ENCODE measurements at places on chromosomes 1 and 21. TPM values are rescaled to one million over a fixed set of nuclear protein-coding genes. Genes with fewer than 3 reads are reported as not detected.
A peak's percentile ranks its signal among the peaks of the same experiment; 100 is the strongest.

PADI2 gene
- 7.0 TPM for polyA plus RNA-seq

DNA sequence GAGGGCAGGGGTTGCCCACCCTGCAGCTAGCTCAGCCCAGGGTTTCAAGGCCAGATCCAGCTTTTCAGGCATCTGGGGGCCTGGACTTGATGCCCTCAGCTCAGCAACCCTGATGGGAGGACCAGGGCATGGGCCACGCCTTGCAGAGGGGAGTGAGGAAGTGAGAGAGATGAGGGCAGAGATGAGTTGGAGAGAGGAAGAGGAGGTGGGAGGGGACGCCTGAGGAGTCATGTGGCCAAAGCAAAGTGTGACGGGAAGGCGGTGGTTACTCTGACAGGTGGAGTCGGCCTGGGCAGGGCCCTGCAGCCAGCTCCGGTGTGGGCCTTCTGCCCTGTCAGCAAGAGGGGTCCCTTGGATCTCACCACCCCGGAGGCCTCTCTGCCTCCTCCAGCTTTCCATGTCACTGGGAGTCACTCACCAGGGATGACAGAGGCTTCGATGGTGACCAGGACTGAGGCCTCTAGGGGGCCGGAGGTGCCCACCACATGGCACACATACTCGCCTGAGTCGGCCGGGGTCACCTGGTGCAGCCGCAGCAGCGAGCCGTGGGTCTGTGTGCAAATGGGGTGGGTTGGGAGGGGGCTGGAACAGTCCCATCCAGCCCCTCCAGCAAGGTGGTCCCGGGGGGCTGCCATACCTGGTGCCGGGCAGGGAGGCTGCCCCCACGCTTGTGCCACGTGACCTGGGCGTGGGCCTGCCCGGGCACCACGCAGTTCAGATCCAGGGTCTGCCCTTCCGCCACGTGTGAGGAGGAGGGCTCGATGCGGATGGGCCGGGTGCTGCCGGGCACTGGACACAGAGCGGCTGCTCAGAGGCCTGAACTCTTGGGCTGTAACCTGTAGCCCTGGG is 40.4 kb downstream of the LDLRAD2 start:
- no peaks in the 10 kb centered on the region for H3K27me3 ChIP-seq
- DNase-seq = no peak
- H3K36me3 ChIP-seq = no peaks in the 10 kb centered on the region
- H3K4me1 ChIP-seq = no peaks in the 10 kb centered on the region
- H3K4me3 ChIP-seq = no peak overlapping the region

DNA sequence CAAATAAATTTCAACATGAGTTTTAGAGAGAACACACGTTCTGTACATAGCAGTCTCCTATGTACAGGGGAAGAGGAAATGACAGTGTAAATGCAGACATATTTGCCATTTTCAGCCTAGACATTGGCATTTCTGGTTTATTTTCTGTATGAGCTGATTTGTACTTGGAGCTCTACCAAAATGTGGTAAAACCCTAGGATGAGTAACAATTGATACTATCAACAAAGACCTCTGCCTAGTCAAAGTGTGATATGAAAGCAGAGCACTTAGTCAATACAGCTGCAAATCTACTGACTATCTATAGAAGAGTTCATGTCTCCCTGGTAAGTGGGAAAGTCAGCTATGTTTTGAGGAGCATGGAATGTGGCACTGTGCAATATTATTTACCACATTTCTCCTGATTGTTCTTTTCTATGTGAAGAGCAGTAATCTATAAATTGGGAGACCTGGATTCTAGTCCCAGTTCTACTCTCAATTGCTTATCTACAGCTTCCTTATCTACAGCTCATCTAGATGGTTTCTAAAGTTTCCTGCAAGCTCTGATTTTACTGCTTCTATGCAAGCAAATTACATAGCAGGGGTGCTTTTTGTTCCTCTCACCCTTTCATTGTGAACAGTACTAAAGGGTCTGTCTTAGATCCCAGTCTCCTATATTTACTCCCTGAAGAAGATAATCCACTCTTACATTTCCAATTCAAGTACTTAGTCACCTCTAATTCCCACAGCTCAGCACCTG is 334.2 kb downstream of the NTNG1 start:
- H3K27ac ChIP-seq = no peak overlapping the region
- no peak for DNase-seq

DNA sequence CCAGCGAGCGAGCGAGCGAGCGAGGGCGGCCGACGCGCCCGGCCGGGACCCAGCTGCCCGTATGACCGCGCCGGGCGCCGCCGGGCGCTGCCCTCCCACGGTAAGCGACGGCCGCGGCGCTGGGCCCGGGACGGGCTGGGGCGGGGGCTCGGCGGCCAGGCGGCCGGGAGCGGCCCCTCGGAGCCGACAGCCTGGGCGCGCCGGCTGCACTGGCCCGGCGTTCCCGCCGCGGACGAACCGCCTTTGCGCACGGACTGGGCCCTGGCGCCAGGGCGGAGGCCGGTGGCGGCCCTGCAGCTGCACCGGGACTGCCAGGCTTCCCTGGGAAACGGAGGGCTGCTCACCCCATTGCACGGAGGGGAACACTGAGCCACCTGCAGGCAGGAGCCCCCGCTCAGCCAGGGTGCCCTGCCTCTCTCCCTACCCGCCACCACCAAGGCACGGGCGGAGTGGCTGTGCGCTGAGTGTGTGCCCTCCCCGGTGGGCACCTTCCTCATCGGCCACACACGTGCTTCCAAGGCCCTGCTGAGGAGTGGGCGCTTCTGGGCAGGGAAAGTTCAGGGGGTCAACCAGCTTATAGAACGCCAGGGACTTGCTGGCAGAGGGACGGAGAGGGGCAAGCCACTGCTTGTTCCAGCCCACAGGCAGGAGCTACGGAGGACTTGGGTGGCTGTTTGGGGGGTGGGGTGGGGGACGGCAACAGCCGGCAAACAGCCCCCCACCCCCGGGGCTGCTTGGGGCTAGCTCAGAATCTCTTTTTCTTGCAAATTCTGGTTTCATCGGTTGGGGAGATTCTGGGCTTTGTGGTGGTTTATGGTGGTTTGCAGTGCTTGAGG is 532 bp downstream of the CSF1 start:
- H3K4me3 ChIP-seq = peak overlapping the region; percentile 75
- H3K4me1 ChIP-seq = peaks cover 67% of the 10 kb centered on the region
- peak overlapping the region; percentile 81 for H3K27ac ChIP-seq
- H3K36me3 ChIP-seq = peaks cover 16% of the 10 kb centered on the region
- peaks cover 26% of the 10 kb centered on the region for H3K27me3 ChIP-seq

DNA sequence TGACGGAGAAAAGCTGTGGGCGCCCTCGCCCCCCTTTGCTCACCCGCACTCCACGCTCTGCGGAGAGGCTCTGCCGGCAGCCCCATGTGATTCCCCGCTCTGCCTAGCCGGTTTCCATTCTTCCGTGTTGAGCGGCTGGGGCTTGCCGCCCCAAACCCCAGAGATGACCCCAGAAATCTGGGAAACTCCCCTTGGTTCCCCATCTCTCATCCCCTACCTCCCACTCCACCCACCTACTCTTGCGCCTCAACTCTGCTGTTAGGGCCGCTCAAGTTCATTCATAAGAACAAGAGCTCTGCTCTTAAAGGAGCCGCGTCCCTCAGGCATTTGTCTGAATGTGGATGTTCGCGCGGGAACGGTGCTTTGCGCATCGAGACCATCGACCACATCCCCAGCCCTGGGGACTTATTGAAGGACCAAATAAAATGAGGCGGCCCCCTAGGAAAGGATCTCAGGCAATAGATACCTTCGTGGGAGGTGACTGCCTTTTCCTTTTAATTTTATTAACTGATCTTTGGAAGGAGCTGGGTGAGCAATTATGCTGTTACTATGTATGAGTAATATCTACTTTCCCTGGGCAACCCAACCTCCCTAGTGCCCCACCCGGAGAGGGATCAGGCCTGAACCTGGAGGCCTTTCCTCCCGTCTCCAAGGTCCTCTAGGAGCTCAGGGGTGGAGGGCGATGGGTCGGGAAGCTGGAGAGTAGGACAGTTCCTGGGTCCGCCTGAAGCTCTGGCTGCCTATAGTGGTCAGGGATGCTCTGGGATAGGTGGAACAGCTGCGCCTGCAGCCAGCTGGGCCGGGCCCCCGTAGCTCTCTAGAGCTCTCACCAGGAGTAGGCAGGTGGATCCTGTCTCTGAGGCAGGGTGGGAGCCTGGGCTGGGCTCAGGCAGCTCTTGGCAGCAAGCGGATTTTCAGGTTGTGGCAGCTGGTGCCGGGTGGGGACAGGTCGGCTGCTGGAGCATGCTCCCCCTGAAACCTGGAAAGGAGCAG is 898 bp downstream of the MFSD2A start:
- no peaks in the 10 kb centered on the region for H3K27me3 ChIP-seq
- H3K27ac ChIP-seq = peak overlapping the region; percentile 79
- peaks cover 6% of the 10 kb centered on the region for H3K4me1 ChIP-seq
- H3K36me3 ChIP-seq = no peaks in the 10 kb centered on the region
- peak; percentile 37 for DNase-seq
- H3K4me3 ChIP-seq = peak overlapping the region; percentile 65

DNA sequence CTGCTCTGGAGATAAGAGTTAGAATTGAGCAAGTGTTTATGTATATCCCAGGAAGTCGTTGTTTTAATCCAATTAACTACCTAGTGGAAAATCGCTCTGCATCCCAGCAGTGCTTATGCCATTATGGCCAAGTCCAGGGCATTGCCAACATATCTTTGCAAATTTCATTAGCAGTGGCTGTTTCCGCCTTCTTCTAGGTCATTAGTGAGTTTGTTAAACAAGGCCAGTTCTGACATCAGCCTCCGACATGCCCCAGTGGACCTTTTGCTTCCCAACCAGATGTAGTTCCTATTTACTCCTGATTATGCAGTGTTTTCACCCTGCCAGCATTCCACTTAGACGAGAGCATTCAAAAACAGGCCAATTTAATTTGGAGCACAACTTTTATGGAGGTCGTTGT is 106.8 kb upstream of the FAM78B start:
- no peaks in the 10 kb centered on the region for H3K4me1 ChIP-seq
- no peak overlapping the region for H3K4me3 ChIP-seq
- DNase-seq = no peak
- no peaks in the 10 kb centered on the region for H3K27me3 ChIP-seq
- H3K36me3 ChIP-seq = no peaks in the 10 kb centered on the region

DNA sequence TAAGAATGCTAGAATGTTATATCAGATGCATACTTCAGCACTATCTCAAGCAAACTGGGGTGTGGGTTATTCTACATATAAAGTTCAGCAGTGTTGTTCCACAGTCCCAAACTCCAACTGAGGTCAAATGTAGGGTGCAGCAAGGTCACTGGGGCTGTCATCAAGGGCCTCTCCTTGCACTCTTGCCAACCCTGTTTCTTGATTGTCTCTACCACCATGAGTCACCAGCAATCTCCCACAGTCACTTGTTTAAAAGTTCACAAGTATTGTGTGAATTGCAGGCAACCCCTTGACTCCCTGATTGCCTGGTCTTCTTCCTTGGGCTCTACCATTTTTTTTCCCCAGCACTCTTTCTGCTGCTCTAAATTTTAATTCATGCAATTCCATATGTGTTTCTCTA is 10.6 kb downstream of the METTL18 start:
- no peaks in the 10 kb centered on the region for H3K27me3 ChIP-seq
- H3K27ac ChIP-seq = no peak overlapping the region
- no peak overlapping the region for H3K4me3 ChIP-seq
- no peak for DNase-seq

- no peaks in the 10 kb centered on the region for H3K4me1 ChIP-seq
- H3K27ac ChIP-seq = no peak overlapping the region
- H3K4me3 ChIP-seq = no peak overlapping the region
- no peaks in the 10 kb centered on the region for H3K27me3 ChIP-seq
- H3K36me3 ChIP-seq = no peaks in the 10 kb centered on the region
Measured at GRCh38 chr1:76209238-76209637, 134.7 kb downstream of the ST6GALNAC3 start.

DNA sequence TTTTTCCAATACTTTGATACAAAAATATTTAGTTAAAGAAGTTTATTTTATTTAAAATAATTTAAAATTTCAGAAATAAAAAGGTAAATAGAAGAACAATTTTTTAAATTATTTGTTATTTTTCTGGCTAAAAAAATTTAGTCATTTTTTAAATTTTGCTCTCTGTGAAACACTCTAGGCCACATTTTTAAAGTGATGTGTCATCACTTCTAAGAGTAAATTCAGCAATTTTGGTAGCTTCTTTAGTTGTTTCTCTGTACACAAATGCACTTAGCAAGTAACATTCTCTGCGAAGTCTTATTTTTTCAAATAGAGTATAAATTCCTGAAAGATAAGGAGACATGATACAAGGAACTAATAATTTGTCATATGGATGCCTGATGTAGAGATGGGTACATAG is 760.0 kb upstream of the PRMT6 start:
- H3K36me3 ChIP-seq = no peaks in the 10 kb centered on the region
- H3K4me3 ChIP-seq = no peak overlapping the region
- no peak for DNase-seq
- H3K27ac ChIP-seq = no peak overlapping the region
- no peaks in the 10 kb centered on the region for H3K4me1 ChIP-seq

GRCh38 chr1:226983247-226983991 is 43.3 kb downstream of the COQ8A start:
- no peak overlapping the region for H3K27ac ChIP-seq
- no peaks in the 10 kb centered on the region for H3K36me3 ChIP-seq
- no peaks in the 10 kb centered on the region for H3K27me3 ChIP-seq
- no peak overlapping the region for H3K4me3 ChIP-seq
- peaks cover 17% of the 10 kb centered on the region for H3K4me1 ChIP-seq

DNA sequence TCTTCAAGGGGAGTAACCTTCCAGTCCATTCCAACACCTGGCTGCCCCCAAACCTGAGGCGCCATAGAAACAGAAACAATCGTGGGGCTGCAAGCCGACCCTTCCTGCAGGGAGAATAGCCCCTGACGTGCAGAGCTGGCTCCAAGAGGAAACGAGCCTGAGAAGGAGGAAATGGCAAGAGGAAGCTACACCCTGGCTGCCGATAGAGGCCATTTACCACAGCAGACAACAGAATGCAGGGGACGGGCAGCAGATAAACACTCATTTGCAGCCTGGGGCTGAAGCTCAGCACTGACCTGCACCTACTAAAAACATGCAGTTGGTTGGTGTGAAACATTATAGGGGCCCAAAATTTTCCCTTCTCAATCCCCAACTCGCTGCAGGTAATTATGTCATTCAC is 8.7 kb upstream of the TDRD10 start:
- H3K36me3 ChIP-seq = peaks cover 8% of the 10 kb centered on the region
- DNase-seq = no peak
- H3K4me3 ChIP-seq = no peak overlapping the region
- H3K27me3 ChIP-seq = no peaks in the 10 kb centered on the region
- H3K4me1 ChIP-seq = peaks cover 75% of the 10 kb centered on the region

GRCh38 chr1:47650205-47650604 is 212.4 kb downstream of the FOXD2 start:
- no peak overlapping the region for H3K4me3 ChIP-seq
- H3K27ac ChIP-seq = peak overlapping the region; percentile 57
- H3K36me3 ChIP-seq = no peaks in the 10 kb centered on the region
- DNase-seq = peak; percentile 88

GRCh38 chr1:237358555-237358954 is 316.6 kb downstream of the RYR2 start:
- no peaks in the 10 kb centered on the region for H3K27me3 ChIP-seq
- H3K36me3 ChIP-seq = no peaks in the 10 kb centered on the region
- H3K27ac ChIP-seq = no peak overlapping the region
- H3K4me3 ChIP-seq = no peak overlapping the region
- no peak for DNase-seq

DNA sequence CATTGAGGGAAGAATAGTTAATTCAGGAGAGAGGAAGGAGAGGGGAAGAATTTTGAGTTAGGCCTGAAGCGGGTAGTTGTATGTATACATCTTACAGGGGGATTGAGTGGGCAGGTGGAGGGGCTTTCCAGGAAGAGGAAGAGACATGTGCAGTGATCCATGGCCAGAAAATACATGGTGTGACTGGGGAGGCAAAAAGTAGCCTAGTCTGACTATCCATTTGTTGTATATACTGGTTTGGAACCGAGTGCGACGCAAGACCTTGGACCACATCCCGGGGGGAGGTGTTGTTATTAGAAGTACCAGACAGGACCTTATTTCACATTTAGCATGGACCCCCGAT is 158.3 kb downstream of the SDCCAG8 start:
- H3K4me1 ChIP-seq = no peaks in the 10 kb centered on the region
- H3K27me3 ChIP-seq = no peaks in the 10 kb centered on the region
- no peak overlapping the region for H3K4me3 ChIP-seq
